ENCODE measurements at places on chromosomes 6 and 20. TPM values are rescaled to one million over a fixed set of nuclear protein-coding genes. Genes with fewer than 3 reads are reported as not detected.

DNA sequence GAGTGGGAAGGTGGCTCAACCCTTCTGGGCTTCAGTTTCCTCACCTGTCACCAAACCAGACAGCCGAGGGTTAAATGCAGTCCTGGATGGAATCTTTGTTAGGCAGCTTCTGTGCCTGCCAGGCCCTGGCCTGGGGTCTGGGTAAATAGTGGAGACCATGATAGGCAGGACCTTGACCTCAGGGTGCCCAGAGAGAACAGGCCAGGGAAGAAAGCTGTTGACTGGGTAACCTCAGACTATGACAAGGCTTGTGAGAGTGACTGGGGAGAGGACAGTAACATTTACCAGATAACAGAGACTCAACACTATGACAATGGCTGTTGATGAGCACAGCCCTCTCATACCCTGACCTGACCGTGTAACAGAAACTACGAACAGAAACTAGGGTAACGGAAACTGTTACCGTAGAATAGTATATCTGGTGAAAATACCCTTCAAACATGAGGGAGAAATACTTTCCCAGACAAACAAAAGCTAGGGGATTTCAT is 218.3 kb downstream of the PREX1 start:
- DNase-seq: no peak

DNA sequence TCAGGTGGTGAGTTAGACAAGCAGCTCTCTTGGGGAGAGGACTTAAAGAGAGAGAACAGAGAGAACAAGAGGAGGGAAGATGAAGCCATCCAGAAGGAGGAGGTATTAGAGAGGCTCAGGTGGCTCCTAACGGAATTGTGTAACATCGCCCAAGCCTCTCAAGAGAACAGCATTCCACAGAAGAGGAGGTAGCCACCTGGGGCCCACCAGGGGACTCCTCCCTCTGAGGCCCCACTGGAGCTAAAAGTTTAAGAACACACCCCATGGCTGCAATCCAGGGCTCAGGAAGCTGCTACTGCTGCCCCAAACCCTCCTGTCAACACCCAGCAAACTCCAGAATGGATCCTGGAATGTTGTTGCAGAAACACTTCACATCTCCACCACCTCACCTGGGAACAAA is 23.6 kb upstream of the MDFI start:
- DNase-seq: no peak

DNA sequence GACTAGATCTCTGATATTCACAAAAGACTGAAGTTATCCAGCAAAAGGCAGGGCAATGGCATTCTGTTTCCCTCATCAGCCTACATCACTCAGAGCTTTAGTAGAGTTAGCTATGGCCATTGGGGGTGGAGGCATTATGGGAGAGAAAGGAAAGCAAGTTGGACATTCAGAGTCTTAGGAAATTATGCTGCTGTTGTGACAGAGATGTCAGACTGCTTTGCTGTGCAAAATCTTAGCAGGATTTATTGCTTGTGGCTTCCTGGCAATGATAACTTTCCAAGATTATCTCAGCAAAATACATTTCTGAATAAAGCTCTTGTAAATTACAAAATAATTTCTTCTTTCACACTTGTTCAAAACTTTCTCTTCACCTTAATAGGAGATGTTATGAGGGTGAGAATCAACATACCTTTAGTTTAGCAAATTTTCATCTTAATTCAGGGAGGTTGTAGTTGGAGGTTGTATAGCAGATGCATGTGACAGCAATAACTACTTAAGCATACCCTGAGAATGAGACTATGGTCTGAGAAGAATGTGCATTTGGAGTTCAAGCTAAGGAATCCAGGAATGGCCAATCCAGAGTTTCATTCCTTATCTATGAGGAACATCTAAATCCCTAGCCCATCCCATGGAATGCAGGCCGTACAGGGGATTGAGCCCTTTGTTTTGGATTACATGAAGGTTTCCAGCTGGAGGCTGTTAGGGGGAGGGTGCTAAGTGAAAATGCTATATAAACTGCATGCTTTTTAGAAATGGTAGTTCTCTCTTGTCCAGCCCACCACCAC is 179.8 kb downstream of the HAO1 start:
- no peak for DNase-seq

DNA sequence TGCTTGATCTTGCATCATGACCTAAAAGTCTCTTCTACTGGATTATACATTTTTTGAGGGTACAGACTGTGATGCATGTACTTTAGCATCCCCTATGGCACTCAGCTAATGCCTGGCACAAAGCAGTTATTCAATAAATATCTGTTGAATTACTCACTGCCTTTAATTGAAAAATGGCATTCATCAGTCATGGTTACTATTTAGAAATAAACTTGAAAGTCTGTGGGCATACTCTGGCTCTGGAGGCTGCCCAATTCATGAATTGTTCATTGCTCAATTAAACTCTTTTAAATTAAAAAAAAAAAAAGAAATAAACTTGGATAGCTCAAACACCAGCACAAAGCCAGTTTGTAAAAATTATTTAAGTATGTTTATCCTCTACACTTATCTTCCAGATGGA is 40.0 kb downstream of the HEBP2 start:
- no peak for DNase-seq

DNA sequence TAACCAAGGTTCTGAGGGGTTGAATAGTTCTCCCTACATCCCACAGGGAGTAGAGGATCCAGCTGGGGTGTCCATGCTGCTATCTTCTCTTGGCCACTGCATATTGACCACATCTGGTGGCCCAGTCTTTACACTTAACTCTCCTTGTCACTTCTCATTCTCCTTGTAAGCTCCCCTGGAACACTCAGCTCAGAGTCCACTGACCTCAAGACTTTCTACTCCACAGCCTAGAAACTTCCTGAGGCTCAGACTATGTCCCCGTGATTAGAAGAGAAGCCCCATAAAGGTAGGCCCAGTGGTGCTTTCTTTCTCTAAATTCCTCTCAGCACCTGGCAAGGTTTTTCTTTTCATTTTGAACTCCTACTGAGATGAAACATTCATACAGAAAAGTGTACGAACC is 13.3 kb upstream of the ZFAND3 start:
- no peak for DNase-seq

DNA sequence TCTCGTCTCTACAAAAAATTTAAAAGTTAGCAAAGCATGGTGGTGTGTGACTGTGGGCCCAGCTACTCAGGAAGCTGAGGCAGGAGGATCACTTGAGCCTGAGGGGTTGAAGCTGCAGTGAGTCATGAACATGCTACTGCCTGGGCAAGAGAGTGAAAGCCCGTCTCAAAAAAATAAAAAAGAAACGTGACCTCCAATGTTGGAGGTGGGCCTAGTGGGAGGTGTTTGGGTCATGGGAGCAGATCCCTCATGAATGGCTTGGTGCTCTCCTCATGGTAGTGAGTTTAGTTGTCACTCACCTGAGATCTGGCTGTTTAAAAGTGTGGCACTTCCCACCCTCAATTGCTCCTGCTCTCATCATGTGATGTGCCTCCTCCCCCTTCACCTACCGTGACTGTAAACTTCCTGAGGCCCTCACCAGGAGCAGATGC is 24.3 kb downstream of the RBL1 start:
- DNase-seq: no peak

GRCh38 chr6:144416773-144417172 is 131.6 kb downstream of the UTRN start:
- no peak for DNase-seq

GRCh38 chr20:31476294-31476585 is 1.2 kb downstream of the REM1 start:
- no peak for DNase-seq

The BANF2 gene
- total RNA-seq: not detected

The MEI4 gene
- total RNA-seq: 0.21 TPM

The UNC5CL gene
- 0.37 TPM for total RNA-seq

The CEBPB gene
- total RNA-seq: 13.1 TPM
